ENCODE measurements at places on chromosomes 12 and 14. TPM values are rescaled to one million over a fixed set of nuclear protein-coding genes. Genes with fewer than 3 reads are reported as not detected.

SIX6 gene
- not detected for total RNA-seq

DNA sequence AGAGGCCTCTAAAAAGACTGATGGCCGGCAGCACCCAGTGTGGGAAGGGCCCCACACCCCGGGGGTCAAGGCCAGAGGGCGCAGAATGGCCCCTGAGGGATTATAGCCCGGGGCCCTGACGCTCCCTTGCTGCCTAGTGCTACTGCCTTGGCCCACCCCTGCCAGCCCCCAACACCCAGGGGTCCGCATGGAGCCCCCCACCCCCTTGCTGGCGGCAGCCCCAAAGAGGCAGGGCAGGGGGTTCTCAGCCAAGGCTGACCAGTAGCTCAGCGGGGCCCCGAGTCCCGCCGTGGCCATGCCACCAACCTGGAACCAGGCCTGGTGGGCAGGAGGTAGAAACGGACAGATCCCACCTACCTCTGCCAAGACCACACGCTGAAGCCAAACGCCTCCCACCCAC is 73.1 kb upstream of the FBRSL1 start:
- H3K36me3 ChIP-seq: no peaks in the 10 kb centered on the region
- no peak overlapping the region for H3K27ac ChIP-seq
- no peak for DNase-seq
- H3K4me1 ChIP-seq: no peaks in the 10 kb centered on the region
- H3K27me3 ChIP-seq: peaks cover 10% of the 10 kb centered on the region

DNA sequence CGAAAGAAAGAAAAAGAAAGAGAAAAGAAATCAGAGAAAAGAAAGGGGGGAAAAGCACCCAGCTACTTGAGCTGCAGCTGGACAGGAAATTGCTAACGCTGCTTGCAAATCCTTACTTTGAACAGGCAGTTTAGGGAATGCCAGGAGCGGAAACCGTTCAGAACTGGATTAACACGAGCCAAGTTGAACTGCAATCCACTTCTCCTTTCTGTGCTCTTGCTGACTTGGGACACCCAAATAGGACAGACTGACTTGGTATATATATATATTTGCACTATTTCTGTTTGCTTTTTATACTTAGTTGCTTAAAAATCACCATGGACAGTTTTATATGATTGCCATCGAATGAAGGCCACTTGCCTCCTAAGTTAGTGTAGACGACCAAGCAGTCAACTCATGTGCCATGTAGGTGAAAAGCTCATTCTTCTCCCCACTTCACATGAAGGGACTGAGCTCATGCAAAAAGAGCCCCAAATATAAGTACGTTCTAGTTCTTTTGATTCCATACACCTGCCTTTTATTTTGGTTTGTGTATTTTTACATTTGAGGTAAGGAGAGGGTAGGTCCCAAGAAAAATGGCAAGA is 5.5 kb downstream of the DUSP6 start:
- H3K27me3 ChIP-seq: peaks cover 2% of the 10 kb centered on the region
- DNase-seq: no peak

GRCh38 chr12:124303579-124304313 is 8.9 kb downstream of the RFLNA start:
- H3K4me3 ChIP-seq: no peak overlapping the region
- no peak for DNase-seq
- H3K27ac ChIP-seq: no peak overlapping the region
- H3K27me3 ChIP-seq: no peaks in the 10 kb centered on the region

DNA sequence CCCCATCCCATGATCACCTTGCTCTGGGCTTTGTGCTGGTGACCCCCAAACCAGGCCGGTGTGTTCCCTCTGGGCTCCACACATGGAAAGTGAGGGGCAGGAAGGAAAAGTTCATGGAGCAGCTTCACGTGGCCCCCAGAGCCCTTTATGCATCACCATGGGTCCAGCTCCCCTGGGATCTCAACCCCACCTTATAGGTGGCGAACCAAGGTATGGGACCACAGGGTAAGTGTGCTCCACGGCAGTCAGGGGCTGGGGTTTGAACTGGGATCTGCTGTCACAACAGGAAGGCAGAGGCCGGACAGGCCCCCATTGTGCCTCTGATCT is 7.4 kb upstream of the BEGAIN start:
- no peak overlapping the region for H3K4me3 ChIP-seq
- H3K27ac ChIP-seq: no peak overlapping the region
- H3K4me1 ChIP-seq: peaks cover 1% of the 10 kb centered on the region
- H3K27me3 ChIP-seq: peaks cover 37% of the 10 kb centered on the region

SLC10A1 gene
- not detected for total RNA-seq

DNA sequence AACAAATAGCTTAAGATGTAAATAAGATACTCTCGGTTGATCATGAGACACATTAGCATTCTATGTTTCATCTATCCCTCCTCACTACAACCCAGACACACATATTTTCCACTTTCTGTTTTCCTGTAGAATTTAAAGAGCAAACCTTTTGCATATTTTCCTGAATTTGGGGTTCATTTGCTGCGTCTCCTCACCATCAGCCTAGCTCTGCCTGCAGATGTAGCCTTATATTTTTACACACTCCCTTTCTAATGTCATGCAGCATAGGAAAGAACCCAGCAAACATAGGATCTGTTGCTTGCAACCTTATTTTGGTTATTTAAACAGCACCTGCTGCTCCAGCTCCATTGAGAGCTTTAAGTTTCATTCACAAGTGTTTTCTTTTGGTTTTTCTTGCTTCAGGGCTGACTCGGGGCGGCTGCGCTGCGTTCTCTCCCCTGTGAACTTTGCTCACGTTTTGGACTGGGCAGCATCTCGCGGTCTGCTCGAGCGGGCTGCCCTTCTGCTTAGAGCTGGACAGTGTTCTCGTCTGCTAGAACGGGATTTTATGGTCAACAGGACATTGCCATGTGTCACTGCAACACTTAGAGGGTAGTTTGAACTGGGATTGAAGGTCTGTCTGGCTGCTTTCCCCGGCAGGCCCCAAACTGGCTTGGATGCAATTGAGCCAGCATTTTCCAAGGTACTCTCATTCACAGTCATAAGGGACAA is 57.8 kb upstream of the VRK1 start:
- H3K4me3 ChIP-seq: no peak overlapping the region
- peaks cover 8% of the 10 kb centered on the region for H3K4me1 ChIP-seq
- H3K36me3 ChIP-seq: no peaks in the 10 kb centered on the region
- no peak for DNase-seq
- H3K27me3 ChIP-seq: peaks cover 85% of the 10 kb centered on the region
- H3K27ac ChIP-seq: no peak overlapping the region

TUBA1C gene
- total RNA-seq: 168 TPM

GRCh38 chr12:74066476-74066875 is 471.2 kb upstream of the ATXN7L3B start:
- no peak overlapping the region for H3K27ac ChIP-seq
- H3K36me3 ChIP-seq: no peaks in the 10 kb centered on the region
- no peaks in the 10 kb centered on the region for H3K4me1 ChIP-seq
- DNase-seq: no peak
- no peak overlapping the region for H3K4me3 ChIP-seq

KRT79 gene
- not detected for total RNA-seq
